Activated CD8-positive, alpha-beta memory T cell treated with anti-CD3 and anti-CD28 coated beads for 1 hour (primary cell): ENCODE measurements at places on chromosomes 4 and X.

DNA sequence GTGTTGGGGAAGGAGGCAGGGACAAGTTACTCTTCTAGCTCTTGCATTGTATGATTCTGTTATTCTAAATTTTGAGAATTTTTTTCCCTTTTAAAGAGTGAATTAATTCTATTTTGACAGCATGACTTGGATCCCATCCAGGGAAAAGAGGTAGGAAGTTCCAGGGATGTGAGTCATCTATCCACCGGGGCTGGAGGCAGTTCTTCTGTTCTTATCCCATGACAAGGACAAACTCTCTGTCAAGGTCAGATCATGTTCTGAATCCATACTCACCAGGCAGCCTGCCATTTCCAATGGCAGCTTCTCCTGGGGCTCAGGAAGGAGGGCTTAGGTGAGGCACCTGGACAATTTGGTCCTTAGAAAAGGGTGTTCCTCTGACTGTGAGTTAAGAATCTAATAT lies 132.0 kb upstream of the MED14 start:
- DNase-seq = no peak

DNA sequence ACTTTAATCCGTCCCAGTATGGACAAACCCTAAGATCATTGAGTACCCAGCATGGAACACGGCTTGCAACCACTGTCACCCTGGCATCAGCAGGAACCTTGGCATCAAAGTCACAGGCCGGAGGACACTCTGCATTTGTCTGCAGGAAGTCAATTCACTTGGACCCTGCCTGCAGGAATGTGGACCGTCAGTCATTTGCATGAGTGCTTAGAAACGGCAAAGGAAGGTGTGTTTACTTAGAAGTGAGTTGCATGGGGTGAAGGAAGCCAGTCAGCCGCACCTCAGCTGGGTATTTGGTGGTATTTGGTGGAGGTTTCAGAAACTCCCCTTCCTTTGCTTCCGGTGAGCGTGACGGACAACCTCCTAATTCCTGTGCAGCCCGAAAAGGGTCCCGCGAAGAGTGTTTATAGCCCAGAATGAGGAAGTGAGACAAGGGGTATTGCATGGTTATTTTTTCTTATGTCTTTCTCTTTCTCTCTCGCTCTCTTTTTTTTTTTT lies 15.5 kb downstream of the P2RY8 start:
- DNase-seq = no peak

DNA sequence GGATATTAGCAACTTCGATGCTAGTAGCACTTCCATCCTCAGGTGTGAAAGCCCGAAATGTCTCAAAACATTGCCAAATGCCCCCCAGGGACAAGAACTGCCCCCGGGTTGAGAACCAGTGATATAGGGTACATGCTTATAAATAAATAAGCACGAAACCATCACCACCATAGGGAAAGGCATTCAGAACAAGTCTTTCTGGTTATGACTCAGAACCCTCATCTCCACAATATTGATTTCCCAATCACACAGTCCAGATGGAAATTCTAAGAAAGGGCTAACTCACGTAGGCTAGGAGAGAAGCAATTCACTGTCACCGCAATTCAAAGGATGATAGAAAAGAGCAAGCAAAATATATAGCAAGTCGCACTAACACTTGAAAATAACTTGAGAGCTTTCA lies 84.8 kb downstream of the ANOS1 start:
- no peak for DNase-seq

DNA sequence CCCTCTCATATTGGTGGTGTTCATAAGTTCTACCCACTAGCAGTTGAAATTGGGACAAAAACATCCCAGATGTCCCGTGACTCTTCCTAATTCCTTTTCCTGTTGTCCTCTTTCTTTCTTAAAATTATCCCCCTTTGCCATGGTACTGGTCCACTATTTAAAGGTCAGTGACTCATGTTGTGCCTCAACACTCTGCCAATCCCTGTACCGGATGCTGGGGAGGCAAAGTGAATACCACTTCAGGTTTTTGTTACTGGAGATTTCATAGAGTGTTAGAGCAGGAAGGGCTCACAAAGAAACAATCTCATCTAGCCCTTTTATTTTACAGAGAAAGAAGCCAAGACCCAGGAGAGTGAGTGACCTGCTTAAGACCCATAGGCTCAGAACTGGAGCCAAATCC lies 24.6 kb downstream of the SEPTIN11 start:
- no peak for DNase-seq

DNA sequence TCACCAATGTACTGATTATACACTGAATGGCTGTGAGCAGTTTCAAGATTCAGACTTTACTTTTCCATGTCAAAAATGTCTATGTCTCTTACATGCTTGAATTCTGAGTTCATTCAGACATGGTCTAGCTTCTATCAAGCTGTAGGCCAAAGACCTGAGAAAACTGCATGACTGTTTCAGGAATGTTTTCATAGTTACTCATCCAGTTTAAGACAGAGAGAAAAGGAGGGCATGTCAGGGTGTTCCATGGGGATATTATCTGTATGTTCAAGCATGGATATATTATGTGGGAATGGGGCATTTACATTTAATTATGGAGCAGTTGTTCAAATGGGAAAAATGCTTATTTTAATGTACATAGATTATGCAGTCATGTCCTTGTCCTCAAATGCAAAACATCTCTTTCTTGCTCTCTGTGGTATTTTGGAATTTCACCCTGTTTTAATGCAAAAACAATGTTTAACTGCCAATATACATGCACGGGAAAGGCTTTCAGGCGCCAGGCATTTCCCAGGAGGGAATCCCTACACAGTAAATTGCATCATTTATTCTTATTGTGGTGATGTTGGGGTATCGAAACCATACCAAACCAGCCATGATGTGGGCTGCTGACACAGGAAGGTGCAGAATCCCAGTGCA lies 429.1 kb upstream of the INTU start:
- no peak for DNase-seq

DNA sequence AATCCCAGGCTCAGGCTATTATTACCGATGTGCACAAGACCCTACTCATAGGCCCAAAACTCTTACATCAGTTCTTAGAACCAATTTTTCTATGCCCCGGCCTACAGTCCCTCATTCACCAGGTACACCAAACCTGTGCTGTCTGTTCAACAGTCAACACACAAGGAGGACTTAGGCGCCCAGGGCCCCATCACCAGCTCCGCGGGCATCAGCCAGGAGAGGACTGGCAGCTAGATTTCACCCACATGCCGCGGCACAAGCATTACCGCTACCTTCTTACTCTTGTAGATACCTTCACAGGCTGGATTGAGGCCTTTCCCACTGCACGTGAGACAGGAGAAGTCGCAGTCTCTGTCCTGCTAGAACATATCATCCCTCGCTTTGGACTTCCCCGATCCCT lies 962.5 kb downstream of the RPA4 start:
- no peak for DNase-seq

- DNase-seq = no peak
Observed at GRCh38 chr4:182126603-182127002, 116.6 kb upstream of the TENM3 start.

DNA sequence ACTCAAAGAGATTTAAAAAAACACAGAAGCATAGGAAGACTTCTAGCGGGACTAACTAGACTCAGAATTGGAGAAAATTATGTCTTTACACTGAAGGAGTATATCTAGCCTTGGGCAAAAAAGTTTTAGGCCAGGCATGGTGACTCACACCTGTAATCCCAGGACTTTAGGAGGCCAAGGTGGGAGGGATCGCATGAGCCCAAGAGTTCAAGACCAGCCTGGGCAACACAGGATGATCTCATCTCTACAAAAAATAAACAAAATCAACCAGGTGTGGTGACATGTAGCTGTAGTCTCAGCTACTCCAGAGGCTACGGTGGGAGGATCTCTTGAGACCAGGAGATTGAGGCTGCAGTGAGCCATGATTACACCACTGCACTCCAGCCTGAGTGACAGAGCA lies 99.5 kb downstream of the NEUROG2 start:
- no peak for DNase-seq

DNA sequence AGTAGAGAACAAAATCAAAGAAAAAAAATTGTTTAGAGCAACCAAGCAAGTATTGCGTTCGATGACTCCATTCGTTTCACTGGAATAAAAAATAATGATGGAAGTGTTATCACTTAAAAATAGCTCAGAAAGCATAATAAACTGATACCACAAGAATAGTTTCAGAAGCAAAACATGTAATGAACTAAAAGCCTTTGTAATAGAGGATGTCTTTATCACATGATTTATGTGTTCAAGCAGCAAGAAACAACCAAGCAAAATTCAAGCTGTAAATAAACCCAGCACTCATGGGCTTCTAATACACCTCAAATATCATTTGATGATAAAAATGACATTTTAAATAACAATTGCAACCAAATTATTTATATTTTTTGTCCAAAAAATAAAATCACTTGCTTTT lies 192.2 kb downstream of the NDST4 start:
- no peak for DNase-seq

DNA sequence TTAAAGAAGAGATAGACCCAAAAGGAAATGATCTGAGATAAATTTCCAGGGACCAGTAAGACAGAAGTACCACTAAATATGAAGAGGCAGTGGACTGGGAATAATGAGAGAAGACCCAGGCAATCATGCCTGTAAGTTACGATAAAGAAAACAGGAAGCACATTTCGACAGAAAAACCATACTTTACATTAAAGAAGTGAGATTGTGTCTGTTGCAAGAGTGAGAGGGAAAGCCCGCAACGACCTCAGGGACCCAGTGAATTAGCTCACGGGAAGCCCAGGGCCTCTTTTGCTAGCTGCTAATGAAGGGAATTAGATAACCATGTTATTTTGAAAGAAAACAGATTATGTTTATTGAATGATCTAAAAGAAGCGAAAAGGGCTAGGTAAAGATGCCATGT lies 28.9 kb upstream of the ACSL1 start:
- DNase-seq = no peak

GRCh38 chrX:30654989-30655607 lies 1.9 kb downstream of the GK start:
- no peak for DNase-seq

DNA sequence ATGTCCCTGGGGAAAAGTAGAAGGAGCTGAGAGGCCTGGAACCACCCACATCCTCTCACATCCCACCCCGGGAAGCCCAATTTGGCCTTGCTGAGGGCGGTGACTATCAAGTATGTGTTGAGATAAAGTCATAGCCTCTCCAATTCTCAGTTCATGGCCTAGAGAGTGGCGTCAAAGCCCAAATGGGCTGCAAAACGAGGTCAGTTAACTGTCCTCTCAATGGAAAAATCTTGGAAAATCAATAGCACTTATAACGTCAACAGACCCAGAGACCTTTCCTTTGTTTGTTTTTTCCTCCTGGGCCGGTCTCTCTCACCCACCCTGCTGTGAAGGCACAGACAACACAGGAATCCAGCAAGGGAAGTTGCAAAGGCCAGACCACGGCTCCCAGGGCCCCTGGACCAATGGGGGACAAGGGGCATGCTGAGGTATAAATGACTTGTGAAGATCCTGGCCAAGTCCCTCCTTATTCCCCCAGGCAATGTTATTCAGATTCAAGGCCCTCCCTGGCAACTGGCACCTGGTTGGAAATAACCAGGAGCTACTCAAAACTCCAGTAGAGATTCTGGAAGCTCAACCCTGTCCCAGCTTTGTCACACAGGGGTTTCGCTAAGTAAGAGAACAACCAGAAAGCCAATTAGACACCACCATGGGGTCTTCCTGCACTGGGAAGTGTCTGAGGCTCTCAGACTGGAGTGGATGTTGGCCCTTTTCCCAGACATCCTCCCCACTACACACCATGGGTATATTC lies 38.6 kb downstream of the TSC22D3 start:
- no peak for DNase-seq

DNA sequence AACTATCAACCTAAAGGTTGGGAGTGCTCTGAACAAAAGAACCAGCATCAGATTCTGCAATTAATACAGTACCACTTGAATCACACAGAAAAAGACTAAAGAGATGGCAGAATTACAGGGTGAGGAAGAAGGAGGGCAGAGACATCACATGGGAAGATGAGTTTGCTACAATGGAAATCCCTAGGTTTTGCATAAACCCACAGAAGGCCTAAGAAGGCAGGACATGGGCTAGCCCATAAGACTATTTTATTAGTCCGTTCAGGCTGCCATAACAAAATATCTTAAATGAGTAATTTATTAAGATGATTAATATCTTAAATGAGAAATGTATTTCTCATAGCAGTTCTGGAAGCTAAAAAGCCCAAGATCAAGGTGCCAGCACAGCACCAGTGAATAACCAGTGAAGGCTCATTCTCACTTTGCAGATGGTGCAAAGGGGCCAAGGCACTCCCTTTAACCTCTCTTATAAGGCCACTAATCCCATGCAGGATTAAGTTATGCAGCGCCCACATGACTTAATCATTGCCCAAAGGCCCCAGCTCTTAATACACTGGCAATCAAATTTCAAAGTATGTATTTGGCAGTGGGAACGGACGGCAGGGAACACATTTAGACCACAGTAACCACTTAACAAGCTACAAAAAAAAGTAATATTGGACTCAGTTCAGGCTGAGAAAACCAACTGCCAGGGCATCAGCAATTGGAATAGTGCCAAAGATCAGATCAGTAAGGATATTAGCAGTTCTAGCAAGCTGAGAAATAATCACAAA lies 47.6 kb upstream of the NEUROG2 start:
- DNase-seq = no peak

DNA sequence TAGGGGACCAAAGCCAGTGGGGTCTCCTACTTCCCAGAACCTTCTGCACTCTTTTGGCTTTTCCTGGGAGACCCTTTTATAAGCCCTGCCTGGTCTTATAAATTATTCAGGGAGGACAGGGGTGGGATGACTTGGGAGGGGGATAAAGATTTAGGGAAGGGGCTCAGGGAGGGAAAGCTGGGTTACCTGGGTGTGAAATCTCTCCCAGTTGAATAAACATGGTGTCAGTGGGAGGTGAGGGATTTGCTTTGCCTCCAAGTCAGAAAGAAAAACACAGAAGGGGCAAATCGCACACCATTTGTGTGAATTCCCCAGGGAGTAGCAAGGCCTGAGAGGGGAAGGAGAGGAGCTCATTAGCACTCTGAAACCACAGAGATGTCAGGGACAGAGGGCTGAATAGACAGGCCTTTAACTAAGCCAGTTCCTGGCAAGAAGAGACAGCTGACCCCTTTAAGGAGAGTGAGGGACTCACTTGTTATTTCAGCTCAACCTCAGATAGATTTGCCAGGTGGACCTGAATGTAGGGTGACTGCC lies at the start of gene RIPPLY1:
RIPPLY1 (minus strand) TSS at position 51 of the 534 bp plus-strand sequence. CDS start 54 bp downstream, outside the sequence.
- no peak for DNase-seq

DNA sequence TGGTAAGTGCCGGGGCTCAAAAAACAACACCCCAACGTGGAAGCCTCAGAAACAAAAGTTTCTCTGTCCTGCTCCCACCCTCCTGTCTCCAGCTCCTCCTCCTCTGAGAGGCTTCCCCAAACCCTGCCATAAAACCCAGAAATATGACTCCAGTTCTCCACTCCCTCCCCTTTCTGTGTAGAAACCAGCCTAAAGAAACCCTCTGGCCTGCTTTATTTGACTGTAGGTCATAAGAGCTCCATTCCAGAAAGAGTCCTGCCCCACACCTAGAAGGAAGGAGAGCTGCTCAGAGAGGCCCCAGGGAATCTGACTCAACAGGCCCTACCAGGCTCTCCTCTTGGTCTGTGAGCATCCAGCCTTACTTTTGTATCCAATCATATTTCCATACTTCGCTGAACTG lies 872 bp upstream of the S100P start:
- DNase-seq = no peak
